ENCODE measurements at places on chromosomes 13 and 19.

GRCh38 chr19:7775761-7776160 is 12.7 kb downstream of the CLEC4M start:
- DNase-seq: no peak

DNA sequence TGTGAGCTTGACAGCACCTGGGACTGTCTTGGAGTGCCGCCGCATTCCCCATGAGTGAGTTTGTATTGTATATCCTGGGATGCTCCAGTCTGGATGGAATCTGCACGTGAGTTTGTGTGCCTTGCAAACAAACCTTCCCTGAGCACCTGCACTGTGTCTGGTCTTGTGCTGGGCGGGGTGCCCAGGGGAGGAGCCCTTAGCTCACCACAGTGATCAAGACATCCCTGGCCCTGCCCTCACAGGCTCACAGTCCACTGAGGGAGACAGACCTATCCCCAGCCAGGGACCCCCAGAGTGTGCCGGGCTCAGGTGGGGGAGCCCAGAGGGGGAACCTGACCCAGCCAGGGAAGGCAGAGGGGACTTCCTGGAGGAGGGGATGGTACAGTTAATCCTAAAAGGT is 1.7 kb upstream of the BCAM start:
- DNase-seq: no peak

GRCh38 chr19:41696402-41697197 is 8.5 kb upstream of the CEACAM7 start:
- DNase-seq: no peak

DNA sequence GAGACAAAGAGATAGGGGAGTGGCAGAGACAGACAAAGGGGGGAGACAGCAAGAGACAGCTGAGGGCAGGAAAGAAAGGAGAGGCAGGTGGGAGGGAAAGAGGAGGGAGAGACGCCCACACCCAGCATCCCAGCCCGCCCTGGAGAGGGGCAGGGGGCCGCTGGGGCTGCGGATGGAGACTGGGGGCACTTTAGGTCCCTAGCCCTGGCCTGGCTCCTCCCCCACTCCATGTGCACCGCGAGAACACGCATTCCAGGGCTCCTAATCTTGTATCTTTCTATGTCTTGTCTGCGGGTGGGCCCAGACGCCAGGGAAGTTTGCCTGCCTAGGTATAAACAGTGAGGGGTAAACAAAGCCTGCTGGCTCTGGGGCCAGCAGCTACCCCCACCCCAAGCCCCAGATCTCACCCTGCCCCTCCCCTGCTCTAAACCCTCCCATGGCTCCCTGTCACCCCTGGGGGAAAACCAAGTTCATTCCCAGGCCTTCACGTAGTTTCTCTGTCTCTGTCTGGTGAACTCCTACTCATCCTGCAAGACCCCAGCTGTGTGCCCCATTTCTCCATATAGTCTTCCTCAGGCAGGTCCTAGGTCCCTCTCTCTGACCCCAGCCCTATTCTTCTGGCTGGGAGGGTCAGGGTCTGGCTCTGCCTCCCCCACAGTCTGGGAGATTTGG is 5.7 kb downstream of the TLE5 start:
- DNase-seq: no peak

All from psoas muscle (tissue), 8 donors.